ENCODE measurements at places on chromosomes 2 and 18. TPM values are rescaled to one million over a fixed set of nuclear protein-coding genes. Genes with fewer than 3 reads are reported as not detected.

DNA sequence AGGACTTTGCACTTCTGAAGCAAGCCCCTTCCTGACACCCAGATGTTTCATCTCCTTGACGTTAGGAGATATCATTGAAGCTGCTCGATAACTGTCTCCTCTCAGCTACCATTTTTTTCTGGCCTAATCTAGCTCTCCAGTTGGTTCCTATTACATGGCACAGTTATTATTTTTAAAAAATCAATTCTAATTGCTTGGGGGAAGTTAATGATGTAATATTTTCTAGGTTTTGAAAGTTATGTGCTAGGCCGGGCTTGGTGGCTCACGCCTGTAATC is 22.5 kb upstream of the RAB31 start:
- no peak for DNase-seq

DNA sequence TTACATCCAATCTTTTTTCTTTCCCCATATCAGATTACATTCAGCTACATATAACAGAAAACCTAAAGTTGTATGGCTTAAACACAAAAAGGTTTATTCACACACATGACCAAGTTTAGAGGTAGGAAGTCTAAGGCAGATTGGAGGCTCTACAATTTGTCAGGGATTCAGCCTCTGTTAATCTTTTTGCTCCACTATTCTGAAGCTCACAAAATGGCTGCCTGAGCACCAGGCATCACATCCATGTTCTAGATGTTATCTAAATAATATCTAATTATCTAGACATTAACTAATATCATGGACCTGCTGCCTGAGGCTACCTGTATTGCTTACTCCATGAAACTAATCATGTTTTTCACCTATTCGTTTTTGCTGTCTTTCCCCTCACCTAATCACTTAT is 23.7 kb upstream of the DSC2 start:
- DNase-seq = no peak

DNA sequence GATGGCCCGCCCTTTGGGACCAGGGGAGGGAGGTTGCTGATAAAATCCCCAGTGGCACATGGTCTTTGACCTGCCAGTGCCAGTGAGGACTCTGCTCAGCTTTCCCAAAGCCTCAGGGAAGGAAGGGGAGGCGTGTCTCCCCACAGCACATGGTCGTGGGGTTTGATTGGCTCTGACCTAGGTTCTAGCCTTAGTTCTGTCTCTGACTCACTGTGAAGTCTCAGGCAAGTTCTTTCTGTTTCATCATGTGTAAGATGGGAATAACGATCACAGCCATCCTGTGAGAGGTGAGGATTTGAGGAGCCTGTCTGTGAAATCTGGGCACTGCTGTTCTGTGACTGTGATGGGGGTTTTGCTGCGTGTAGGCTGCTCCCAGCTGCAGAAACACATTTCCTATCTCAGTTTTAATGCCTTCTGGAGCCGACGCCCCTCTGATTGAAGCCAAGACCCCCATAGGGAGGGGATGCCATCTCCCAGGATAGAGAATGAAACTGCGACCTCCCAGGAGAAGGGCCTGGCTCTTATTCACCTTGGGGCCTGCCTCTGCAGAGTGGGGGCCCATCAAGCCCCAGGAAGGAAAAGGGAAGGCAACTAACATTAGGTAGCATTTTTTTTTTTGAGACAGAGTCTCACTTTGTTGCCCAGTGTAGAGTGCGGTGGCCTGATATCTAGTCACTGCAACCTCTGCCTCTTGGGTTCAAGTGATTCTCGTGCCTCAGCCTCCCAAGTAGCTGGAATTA is 84.0 kb downstream of the DDX1 start:
- DNase-seq = no peak

The ATP6V1B1 gene
- total RNA-seq = 1.2 TPM

The TMEM37 gene
- total RNA-seq = 1.7 TPM

DNA sequence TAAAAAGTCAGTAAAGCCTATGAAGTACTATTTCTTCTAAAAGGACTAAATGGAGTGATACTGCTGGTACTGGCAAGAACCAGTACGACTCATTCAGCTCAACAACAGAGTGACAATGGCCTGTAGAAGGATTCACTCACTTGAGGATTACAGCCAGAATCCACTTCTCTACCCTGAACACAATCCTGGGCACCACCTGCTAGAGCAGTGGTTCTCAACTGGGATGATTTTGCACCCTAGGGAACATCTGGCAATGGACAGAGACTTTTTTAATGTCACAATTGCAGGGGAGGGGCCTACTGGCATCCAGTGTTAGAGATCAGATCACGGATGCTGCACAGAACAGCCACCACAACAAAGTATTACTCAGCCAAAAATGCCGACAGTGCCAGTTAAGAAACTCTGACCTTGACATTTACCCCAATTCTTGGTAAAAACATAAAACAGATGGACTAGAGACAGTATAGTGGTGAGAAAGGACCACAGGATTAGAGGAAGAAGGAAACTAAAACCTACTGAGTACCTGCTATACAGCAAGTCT is 5.0 kb downstream of the SPIRE1 start:
- DNase-seq = no peak

DNA sequence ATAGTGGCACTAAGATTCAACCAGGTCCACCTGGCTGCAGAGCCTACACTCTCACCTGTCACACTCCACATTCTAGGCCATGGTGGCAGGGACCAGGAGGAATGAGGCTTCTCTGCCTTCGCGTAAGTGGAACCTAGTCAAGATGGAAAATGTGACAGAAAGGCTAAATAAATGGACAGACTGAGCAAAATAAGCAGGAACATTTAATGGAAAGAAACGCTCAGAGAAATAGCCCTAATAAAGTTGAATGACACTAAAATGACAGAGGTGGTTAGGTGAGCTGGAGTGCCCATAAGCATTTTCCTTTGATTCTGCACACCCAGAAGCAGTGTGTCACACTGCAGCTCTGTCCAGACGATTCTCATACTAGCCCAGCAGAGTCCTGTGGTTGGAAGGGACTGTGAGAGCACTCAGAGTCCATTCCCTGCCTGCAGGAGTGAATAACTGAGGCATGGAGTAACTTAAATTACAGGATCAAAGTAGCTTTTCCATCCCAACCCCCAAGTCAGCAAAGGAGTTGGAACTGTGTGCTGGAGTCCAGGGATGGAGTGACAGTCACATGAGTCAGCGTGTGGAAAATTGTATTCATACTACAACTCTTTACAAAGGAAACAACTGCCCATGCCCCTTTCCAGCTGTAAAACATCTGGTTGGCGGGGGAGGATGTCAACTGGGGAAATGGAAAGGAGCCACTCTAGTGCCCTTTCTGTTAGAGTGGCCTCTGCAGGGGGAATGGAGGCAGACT is 105.4 kb upstream of the LGALSL start:
- DNase-seq = no peak

- no peak for DNase-seq
These were observed 31.5 kb downstream of the NDC80 start for GRCh38 chr18:2602844-2603243.
